ENCODE measurements at places on chromosomes 11 and 22.
A peak's percentile ranks its signal among the peaks of the same experiment; 100 is the strongest.

DNA sequence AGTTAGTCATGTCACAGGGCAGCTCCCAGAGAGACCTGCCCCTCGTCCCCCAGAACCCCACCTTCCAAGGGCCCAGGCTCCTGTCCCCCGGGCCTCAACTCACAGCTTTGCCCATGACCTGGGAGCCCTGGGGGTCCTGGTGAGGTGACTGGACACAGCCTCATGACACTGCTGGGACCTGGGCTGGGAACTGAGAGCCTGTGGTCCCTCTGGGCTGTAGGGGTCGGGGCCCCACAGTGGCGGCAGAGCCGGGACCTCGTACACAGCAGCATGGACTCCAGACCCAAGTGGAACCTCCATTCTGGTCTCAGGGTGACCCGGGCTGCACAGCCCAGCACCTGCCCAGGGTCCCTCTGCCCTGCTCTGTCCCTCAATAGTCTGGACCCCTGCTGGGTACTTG, 6.9 kb downstream of the APOBEC3A start:
- no peak for DNase-seq

- no peak for DNase-seq
Observed at GRCh38 chr11:11937957-11938356, 70.5 kb downstream of the DKK3 start.

DNA sequence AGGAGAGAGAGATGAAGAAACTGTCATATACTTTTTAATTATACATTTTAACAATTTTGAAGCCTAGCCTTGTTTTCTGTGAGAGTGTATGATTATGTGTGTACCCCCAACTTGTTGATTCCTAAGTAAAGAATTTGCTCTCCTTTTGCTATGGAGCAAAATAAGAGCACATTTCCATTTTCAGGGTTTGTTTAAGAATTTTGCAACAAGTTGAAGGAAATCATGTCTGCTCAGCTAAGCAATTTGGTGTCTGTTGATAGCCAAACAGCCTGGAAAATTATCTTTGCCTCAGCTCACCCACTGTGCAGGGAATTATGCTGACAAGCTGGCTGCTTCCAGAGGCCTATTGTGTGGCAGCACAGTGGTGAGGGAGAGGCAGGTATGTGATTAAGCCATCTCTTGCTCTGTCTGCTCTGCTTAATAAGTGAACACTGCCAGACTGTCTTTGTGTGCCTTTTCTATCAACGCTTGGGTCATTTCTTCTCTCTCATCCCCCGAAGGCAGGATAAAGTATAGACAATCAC, 135.1 kb upstream of the TTC12 start:
- DNase-seq: peak; percentile 15

DNA sequence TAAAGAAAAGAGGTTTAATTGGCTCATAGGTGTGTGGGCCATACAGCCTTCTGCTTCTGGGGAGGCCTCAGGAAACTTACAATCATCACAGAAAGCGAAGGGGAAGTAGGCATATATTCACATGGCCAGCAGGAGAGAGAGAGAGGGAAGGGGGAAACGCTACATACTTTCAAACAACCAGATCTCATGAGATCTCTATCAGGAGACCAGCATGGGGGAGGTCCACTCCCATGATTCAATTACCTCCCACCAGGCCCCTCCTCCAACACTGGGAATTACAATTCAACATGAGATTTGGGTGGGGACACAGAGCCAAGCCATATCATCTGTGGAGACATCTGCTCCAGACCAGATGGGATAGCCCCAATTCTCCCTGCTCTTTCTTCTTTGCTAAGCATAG, 866.0 kb downstream of the BRD1 start:
- DNase-seq: no peak

- DNase-seq: no peak
Observed at GRCh38 chr11:120840661-120841060, 183.2 kb upstream of the TBCEL start.

DNA sequence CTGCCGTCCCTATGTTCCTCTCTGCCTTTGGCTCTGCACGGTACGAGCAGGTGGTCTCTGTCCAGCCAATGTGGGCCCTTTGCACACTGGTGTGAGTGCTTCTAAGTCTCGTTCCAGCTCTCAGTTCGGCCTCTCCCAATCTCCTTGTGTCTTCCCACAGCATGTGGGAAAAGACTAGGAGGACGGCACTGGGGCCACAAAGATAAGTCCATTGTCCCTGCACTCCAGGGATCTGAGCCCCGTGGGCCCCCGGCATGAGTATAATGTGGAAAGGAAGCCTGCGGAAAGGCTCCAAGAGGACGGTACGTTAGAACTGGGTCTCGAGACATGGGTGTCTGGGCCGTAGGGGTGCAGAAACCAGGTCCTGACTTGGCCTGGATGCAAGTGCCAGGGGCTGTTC, 16.4 kb downstream of the MYEOV start:
- no peak for DNase-seq

- DNase-seq: no peak
Observed at GRCh38 chr11:62747475-62748160, 6.3 kb downstream of the ZBTB3 start.

DNA sequence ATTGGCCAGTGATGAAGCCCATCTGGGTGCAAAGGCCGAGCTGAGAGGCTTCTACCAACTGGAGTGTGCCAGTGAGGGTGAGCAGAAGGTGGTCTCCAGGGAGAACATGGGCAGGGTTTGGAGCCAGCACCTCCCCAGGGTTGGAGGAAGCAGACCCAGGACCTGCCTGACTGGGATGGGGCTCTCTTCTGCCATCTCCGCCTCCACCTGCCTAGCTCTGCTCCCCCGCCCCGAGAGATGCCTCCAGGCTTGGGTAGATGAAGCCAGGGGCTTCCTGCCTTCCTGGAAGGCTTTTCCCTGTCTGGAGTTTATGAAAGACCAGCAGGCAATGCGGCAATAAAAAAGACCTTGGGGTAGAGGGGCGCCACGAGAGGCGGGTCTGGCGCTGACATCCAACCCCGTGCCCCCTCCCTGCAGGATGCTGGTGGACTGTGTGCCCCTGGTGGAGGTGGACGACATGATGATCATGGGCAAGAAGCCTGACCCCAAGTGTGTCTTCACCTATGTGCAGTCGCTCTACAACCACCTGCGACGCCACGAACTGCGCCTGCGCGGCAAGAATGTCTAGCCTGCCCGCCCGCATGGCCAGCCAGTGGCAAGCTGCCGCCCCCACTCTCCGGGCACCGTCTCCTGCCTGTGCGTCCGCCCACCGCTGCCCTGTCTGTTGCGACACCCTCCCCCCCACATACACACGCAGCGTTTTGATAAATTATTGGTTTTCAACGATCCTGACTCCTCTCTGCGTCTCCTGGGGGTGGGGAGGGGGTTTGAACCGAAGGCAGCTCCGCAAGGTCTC, 3.3 kb downstream of the SELENOM start:
- no peak for DNase-seq

DNA sequence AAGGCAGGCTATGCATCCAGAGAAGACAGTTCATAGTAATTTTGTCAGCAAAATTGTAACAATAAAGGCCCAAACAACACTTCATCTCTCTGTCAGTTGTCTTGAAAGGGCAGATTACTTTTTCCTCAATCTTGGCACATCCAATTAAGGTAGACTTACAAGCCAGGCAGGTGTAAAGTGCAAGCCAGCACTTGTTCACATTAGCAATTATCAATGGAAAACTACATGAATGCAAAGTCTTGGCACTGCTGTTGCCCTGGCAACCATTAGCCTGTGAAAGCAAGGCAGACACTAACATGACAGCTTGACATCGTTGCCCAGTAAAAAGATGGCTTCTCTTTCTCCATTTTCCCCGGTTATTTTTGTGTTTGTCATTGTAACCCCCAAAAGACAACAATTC, 677.2 kb upstream of the TENM4 start:
- no peak for DNase-seq

DNA sequence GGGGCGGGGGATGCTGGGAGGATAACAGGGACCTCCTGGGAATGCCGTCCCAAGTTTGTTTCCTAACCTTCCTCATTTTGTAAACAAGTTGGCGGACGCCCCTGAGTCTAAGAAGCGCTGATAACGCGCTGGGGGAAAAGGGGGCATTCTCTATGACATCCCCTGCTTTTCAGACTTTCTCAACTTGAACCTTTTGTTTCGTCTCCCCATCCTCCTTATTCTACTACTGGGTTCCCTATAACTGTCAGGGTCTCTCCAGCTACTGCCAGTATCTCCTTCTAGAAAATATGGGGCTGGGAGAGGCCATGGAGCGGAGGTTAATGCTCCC, 654 bp downstream of the TMEM86A start:
- no peak for DNase-seq

DNA sequence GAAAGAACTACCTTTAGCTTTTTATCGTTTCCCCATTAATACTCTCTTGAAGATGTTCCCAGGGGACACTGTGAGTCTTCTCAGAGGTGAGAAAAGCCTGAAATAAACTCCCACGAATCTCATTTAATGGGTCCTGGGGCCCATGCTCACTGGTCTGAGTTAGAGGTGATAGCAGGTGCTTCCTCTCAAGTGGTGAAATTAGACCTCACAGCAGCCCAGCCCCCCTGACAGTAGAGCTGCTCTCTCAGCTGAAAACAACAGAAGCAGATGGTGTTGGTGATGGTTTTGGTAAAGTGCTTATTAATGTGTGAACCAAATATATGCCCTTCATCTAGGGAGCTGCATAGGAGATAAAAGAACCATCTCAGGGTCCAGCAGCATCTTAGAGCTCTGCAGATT, 76.8 kb upstream of the VPREB1 start:
- no peak for DNase-seq

DNA sequence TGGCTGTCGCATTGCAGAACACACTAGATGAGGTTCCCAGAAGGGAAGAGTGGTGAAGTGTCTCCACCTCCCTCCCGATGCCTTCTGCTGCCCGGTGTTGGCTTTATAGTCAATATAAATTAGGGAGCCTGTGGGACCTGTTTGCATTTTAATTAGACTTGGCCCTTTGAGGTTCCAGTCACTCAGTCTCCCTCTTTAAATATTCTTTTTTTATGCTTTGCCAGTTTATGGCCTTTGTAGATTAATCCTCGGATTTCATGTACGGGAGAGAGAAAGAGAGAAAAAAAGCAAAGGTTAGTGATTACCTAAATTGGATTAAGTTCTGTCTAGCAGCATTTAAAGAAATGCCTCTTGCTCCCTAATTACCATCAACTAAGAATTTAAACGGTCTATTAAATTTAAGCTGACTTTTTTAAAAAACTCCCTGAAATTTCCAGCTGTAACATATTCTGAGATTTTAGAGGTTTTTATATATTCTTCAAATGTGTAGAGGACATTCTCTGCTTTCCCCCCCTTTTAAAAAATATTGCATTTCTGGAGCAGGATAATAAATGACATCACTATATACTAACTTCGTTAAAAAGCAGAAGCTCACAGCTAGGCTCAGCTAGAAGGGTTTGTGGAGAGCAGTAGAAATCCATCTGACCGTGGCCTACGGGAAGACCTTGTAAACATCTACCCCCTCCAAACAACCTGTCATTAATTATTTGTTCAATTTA, 84.4 kb downstream of the PRR5L start:
- DNase-seq: no peak

GRCh38 chr11:127074151-127074761, 73.7 kb upstream of the KIRREL3 start:
- DNase-seq: peak; percentile 17

DNA sequence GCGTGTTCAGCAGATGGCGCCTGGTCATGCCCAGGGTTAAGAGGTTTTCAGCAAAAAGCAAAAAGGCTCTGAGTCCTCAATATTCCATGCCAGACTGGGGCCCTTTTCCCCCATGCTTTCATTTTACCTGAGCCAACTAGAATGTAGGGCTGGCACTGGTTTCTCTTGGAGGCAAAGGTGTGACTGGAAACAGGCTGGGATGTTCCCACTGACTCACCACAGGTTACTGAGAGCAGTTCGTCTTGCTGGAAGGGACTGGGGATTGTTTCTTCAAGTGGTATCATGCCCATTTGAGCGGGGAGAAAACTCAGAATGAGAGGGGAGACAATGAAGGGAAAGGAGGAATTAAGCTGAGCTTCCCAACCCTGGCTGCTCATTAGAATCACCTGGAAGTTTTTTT, 243.9 kb downstream of the TENM4 start:
- no peak for DNase-seq

GRCh38 chr22:41976070-41976901, 7.0 kb downstream of the SEPTIN3 start:
- peak; percentile 71 for DNase-seq

- DNase-seq: no peak
Observed at GRCh38 chr11:120331301-120331996, 4.8 kb upstream of the ARHGEF12 start.

- DNase-seq: no peak
Observed at GRCh38 chr11:121909596-121909995, 206.4 kb downstream of the BLID start.

DNA sequence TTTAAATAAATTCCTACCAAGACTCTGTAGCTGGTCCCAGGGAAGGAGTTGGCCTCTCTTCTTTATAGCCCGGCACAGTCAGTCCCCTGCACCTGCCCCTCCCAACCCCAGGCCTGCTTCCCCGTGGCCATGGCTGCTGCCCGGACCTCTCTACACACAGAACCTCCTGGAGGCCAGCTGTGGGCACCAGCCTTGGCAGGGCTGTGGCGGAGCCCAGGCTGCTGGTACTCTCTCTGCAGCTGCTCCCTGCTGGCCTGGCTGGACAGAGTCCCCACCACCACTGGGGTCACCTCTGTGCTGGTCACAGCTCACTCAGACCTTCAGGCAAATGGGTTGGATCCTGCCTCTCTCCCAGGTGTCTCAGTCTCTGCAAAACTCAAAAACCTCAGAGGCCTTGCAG, 69.3 kb downstream of the LRP5 start:
- DNase-seq: no peak

DNA sequence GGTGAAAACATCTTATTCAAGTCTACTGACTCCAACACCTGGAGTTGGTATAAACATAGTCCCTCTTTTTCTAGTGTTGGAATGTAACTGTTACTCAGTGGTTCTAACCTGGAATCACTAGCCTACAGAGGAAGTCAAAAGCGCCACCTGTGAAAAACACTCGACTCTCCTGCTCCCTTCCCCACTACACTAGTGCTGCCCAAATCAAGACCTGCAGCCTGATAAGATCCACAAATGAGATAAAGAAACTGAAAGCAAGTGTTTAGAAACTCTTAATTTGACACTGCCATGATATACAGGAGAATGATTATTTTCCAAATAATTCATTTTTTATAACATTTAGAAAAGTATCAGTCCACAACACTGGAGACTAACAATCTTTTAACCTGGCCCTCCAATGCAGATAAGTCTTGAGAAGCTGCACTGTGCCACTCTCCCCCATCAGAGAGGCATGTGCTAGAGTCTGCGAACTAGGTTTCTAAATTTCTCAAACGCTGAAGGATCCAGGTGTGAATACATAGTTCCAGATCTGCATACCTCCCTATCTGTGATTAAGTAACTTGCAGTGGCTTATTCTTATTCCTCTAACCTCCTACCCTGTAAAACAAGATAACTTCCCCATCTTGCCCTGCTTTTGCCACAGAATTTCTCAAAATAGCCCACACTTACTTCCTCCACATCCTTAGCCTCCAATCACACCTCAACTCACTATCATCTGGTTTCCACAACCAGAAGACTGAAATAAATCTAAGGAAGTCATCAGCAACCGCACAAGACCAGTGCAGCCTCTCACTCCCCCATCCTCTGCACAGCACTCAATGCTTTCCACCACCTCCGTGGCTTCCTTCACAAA, 88.1 kb downstream of the RRAS2 start:
- DNase-seq: no peak

Measured in HEK293T (cell line).